ENCODE measurements at places on chromosomes 7 and 10. TPM values are rescaled to one million over a fixed set of nuclear protein-coding genes. Genes with fewer than 3 reads are reported as not detected.

Gene EMX2
- total RNA-seq, result 0.08 TPM

Gene IFIT3
- 5.4 TPM for total RNA-seq

GRCh38 chr7:30036220-30036619 is 8.0 kb downstream of the PLEKHA8 start:
- DNase-seq, result no peak

DNA sequence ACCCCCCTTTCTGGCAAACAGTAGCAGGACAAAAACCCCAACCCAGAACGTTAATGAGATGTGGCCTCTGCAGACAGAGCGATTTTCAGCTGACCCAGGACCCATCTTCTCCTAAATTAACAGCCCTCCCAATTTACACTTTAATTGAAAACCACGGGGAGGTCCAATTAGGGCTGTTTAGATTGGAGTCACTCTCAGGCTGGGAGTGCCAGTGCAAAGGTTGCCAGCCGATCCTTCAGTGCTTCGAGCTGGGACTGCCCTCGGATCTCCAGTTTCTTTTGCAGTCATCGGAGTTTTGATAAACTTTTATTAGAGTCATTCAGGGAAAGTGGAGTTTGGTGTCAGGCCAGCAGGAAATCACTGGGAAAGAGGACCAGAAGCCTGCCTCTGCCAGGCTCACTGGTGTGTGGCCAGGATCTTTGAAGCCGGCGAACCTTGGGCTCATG is 108.0 kb downstream of the DOCK1 start:
- no peak for DNase-seq

Gene BAMBI
- 5.2 TPM for total RNA-seq

Gene OPALIN
- not detected for total RNA-seq

GRCh38 chr7:46256870-46257661 is 336.0 kb upstream of the IGFBP3 start:
- no peak for DNase-seq

Gene WDR86
- total RNA-seq, result not detected

DNA sequence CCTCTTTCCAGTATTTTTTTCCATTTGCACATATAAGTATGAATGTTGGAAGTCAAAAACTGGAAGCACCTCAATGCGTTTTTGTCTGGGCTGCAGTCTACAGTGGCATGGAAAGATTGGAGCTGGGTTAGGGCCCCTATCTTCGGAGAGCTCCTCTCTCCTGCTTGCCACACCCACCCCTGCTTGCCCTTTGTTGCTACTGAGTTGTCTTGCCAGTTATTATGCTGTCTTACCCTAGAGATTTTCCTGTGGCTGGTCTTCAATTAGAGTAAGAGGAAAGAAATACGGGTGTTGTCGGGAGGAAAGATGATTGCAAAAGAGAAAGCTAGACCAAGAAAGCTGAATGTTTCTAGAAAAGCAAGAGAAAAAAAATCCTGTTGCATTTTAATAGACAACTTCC is 228.9 kb upstream of the CELF2 start:
- DNase-seq, result no peak

Gene IFIT2
- total RNA-seq, result 0.53 TPM

DNA sequence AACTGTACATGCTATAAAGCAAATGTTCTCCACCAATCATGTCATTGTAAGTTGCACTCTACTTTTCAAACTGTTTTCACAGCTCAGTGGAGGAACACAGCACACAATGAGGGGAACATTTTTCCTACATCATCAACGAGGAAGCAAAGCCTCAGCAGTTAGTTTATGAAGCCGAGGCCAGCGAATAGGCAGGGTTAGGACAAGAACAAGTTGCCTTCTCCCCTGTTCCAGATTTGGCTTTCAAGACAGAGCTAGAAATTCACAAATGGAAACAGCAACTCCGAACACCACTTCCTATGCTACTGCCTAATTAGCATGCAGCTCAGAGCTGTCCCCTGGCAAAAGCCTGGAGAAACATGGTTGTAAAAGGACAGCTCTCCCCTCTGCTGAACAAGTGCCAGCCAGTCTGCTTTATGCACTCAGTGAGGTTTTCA is 19.8 kb downstream of the ITGB8 start:
- no peak for DNase-seq

Gene TDRD1
- not detected for total RNA-seq

All from HT1080 (cell line).